EL (cell line): ENCODE measurements at places on chromosomes 2 and 18.

- no peak for DNase-seq
These were observed 138.1 kb downstream of the SETBP1 start for GRCh38 chr18:44818668-44819403.

GRCh38 chr2:227861011-227861410 lies 10.4 kb upstream of the DAW1 start:
- DNase-seq = no peak

GRCh38 chr18:37662546-37663339 lies 97.1 kb upstream of the CELF4 start:
- no peak for DNase-seq

DNA sequence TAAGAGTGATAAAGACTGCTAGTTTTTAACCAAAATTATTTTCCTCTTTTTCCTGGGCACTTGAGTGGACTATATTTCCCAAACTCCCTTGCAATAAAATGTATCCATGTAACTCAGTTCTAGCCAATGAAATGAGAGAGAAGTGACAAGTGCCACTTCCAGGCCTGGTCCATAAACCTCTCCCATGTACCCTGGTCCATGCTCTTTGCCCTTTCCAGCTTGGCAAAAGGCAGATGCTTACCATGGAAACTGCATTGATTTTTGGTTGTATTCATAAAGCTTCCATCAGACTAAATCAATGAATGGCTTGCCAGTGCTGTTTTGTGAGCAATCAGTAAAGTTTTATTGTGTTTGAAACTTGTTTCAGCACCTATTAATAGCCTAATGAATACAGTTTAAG lies 229.3 kb downstream of the TNS1 start:
- no peak for DNase-seq

GRCh38 chr2:14220101-14220500 lies 412.4 kb upstream of the LRATD1 start:
- DNase-seq = peak; percentile 4

DNA sequence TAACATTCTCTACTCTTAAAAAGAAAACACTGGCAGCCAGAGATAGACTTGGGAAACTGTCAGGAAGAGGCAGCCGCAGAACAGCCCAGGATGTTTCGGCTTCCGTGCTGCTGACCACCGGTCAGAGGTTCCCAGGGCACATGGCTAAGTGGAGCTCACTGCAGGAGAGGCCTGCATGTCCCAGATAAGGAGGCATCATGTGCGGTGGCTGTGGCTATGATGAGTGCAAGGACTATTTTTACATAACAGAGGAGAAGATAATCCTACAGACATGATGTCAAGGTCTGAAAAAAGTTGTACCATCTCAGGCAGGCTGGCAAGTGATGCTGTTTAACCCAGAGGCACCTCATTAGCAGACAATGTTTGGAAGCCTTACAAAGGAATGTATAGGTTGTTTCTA lies 252.3 kb downstream of the CYRIA start:
- no peak for DNase-seq

GRCh38 chr2:45651415-45652089 lies at the start of gene PRKCE:
Gene PRKCE, plus strand, starts transcription at chr2:45651675.
- DNase-seq = peak; percentile 30

DNA sequence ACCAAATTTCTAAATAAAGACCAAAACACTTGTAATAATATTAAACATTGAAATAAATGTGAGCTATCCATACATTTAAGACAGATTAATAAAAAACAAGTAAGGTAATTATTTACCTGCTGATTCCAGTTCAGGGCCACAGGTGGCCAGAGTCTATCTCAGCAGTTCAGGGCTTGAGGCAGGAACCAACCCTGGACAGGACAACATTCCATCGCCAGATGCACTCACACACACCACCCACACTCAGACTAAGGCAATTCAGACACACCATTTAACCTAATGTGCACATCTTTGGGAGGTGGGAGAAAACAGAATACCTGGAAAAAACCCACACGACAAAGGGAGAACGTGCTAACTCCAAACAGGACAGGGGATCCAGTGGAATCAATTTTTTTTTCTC lies 14.1 kb upstream of the WDSUB1 start:
- no peak for DNase-seq

GRCh38 chr18:4351005-4351404 lies 104.1 kb downstream of the DLGAP1 start:
- no peak for DNase-seq

DNA sequence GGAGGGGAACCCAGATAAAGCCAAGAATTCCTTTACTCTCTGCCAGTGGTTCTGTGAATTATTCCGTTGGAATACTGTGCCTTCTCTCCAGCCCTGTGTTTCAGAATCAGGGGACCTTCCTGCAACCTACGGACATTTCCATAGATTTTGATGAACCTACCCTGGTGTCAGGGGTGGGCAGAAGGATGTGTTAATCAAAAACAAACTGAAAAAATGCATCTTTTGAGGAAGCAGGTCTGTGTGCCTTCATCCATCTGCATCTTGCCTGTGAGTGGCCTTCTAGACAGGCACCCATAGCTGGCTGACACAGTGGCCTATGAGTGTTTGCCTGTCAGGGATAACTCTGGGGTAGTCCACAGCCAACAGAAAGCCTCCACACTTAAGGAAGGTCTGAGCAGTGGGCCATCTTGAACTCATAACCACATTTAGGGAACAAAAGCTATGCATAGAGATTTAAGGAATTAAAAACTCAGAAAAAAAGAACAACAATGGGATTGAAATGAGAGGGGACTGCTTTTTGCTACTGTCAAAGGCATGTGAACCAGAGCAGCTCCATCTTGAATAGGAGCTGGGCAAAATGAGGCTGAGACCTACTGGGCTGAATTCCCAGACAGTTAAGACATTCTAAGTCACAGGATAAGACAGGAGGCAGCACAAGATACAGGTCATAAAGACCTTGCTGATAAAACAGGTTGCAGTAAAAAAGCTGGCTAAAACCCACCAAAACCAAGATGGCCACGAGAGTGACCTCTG lies 45.9 kb upstream of the ITGA6 start:
- DNase-seq = no peak

DNA sequence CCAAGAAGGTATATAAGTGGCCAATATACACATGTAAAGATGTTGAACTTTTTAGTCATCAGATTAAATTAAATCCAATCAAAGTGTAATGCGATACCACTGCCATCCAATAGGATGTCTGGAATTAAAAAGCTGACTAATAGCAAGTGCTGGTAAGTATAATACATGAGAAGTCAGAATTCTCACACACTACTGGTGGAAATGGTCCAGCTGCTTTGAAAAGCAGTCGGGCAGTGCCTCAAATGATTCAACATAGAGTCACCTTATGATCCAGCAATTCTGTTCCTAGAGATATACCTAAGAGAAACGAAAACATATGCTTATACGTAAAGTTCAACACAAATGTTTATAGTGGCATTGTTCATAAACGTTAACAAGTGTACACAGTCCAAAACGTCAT lies 124.1 kb upstream of the MYT1L start:
- DNase-seq = no peak

- no peak for DNase-seq
These were observed 118.1 kb upstream of the FN1 start for GRCh38 chr2:215553946-215554345.

- no peak for DNase-seq
These were observed 253.1 kb upstream of the PXDN start for GRCh38 chr2:1997409-1997808.

DNA sequence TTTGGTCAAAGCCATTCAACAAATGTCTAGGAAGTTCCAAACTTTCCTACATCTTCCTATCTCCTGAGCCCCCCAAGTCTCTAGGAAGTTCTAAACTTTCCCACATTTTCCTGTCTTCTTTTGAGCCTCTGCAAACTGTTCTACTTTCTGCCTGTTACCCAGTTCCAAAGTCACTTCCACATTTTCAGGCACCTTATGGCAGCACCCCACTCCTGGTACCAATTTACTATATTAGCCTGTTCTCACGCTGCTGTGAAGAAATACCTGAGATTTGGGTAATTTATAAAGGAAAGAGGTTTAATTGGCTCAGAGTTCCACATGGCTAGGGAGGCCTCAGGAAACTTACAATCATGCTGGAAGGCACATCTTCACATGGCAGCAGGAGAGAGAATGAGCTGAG lies 869.2 kb downstream of the TDRD15 start:
- DNase-seq = no peak

DNA sequence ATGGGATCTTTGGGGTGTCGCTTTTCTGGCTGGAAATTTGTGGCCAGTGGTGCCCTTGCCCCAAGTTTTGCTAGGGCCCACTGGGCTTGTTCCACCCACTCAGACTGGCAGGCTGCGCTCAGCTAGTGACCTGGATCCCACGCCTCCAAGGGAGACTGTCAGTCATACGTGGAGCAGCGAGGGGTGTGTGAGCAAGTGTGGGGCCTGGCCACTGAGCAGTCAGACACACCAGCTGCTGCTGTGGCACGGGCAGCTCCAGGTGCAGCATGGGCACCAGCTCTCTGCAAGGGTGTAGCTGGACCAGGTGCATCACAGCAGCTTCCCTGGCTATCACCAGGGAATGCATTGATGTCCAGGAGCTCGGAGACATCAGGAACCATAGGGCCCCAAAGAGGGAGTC lies 327.0 kb downstream of the NR4A2 start:
- DNase-seq = no peak

DNA sequence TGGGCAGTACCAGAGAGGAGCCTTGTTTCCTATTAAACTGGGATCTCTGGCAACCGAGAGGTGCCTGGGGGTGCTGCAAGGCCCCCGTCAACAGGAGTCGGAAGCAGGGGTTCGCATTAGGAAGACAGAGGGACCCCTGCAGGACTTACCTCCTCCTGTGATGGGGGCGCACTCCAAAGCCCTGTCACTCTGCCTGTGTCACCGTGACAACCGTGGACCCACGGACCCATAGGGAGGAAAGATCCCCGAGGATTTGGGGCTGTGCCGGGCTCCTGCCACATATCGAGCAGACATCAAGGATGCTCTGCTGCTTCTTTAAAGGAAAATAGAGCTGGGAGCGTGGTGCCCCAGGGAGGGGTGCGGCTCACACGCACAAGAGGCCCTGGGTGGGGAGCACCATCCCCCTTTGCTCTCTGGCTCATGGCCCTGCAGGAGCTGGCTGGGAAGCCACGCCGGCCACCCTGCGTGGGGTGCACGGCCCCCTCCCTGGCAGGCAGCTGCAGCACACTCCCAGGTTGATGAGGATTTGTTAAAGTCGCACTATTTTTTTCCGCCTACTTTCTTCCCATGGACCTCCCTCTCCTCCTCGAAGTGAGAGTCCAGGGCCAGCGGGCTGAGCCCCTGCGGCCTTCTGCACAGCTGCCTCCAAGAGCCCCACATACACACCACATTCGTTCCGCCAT lies 167.5 kb downstream of the TWIST2 start:
- DNase-seq = no peak

DNA sequence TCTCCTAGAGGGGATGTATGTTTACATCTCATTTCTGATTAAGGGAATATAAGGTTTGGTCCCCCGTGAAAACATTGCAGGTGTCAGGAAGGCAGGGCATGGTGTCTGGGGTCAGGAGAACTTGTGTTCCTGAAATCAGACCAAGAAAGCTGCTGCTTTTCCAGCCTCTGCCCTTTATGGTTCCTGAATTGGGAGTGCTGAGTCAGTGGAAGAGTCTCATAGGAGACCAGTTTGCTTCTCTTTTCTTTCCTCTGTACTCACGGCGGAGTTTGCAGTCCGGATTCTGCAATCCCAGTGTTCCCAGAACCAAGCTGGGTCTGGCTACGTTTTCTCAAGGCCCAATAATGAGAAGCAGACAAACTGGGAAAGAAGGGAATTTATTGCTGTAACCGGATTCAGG lies 5.1 kb upstream of the MARCO start:
- DNase-seq = no peak

DNA sequence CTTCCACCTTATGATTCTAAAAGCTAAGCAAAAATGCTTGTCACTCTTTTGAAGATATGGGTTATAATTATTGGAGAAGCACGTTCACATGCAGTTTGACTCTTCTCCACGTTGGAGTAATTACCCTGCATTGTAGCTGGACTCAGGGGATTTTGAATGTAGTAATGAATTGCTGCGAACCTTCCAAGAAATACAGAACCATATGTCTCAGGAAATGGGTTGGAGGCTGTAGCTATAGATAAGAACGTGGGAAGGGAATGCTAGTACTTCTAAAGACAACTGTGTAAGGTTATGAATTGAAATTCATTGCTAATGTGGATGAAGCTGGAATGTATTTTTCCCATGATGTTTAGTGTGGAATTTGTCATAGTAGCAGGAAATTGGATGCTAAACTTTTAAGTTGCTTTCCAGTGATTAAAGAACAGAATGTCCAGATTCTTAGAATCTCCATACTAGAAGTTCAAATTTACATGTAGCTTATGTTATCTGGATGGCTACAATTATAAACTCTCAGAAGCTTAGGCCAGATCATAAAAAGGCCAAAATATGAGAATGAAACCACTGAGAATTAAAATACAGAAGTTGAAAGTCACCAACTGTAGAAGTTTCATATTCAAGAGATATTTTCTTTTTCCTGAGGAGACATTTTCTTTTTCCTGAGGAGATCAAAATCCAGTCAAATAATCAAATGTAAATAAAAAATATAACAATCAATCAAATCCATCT lies 27.3 kb upstream of the SPOPL start:
- no peak for DNase-seq

DNA sequence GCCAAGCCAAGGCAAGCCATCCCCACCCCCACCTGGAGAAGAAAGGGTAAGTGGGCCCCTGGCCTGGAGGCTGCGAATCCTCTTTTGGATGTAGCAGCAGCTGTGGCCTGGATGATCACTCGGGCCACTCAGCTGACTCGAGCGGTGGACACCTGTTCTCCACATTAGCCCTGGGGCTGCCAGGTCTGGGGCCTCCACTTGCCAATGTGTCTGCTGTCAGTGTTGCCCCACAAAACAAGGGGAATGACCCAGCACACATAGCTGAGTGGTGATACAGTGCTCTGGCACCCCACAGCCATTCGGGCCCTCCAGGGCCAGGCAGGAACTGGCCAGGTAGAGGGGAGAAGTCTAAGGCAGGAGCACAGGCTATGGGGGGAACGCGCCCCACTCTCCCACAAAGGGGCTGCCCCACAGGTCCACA lies 2.6 kb downstream of the STK25 start:
- DNase-seq = no peak

DNA sequence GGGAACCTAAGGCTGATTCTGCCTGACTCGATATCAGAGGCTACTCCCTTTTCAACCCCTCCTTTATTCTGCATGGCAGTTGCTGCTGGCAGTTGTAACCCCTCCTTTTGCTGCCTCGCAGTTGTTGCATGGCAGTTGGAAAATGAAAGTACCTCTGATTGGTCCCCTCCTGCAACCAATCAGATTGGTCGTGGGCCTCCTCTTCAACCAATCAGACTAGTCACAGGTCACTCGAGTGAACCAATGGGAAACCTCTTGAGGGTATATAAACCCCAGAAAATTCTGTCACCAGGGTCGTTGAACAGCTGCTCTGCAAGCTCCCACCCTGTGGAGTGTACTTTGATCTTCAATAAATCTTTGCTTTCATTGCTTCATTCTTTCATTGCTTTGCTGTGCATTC lies 294.3 kb upstream of the SLC8A1 start:
- no peak for DNase-seq

DNA sequence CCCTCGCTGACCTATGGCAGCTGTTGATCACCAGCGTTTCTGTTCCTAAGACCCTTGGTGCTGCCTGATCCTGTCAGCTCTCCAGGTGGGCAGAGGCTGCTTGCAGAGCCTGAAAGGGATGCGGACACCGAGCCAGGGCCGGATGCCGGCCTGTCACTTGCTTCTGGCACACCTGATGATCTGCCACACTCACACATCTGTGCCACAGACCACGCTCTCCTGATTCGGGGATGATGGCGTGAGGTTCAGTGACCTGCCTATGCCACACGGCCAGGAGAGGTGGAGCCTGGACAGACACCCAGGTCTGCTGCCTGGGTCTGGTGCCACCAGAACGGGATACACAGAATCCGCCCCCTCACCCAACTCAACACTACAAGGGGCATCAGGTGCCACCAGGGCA lies 129.4 kb upstream of the GLI2 start:
- DNase-seq = no peak

- no peak for DNase-seq
These were observed 520.1 kb downstream of the DPP10 start for GRCh38 chr2:114962532-114962931.
